Glutamatergic neuron (in vitro differentiated cells): ENCODE measurements at places on chromosomes 6 and 20.

DNA sequence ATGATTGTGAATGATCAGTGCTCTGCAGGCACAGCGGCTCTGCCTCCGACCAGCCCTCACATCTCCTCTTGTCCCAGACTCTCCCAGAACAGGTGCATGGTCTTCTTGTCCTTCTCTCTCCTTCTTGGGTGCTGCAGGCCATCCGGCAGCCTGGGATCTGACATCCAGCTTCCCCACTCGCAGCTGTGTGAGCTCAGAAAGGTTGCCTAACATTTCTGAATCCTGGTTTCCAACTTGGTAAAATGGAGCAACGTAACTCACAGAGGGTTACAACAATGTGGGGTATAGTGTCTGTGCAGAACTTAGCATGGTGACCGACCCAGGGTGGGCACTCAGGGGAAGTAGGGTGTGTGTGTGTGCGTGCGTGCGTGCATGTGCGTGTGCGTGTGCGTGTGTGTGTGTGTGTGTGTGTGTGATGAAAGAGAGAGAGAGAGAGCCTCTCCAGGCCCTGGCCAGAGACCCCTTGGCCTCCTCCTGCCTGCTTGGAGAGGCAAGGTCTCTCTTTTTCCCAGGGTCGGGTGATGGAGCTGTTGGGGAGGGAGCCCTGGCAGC is 110.1 kb downstream of the SNX5 start:
- DNase-seq = no peak

- peak; percentile 52 for DNase-seq
Measured at GRCh38 chr20:9323622-9324021, 190.8 kb upstream of the LAMP5 start.

GRCh38 chr6:19836799-19837510 is at the start of gene ID4:
Gene ID4, plus strand, starts transcription at chr6:19837370. Its CDS starts 385 bp downstream, at chr6:19837755.
- peak; percentile 95 for DNase-seq

DNA sequence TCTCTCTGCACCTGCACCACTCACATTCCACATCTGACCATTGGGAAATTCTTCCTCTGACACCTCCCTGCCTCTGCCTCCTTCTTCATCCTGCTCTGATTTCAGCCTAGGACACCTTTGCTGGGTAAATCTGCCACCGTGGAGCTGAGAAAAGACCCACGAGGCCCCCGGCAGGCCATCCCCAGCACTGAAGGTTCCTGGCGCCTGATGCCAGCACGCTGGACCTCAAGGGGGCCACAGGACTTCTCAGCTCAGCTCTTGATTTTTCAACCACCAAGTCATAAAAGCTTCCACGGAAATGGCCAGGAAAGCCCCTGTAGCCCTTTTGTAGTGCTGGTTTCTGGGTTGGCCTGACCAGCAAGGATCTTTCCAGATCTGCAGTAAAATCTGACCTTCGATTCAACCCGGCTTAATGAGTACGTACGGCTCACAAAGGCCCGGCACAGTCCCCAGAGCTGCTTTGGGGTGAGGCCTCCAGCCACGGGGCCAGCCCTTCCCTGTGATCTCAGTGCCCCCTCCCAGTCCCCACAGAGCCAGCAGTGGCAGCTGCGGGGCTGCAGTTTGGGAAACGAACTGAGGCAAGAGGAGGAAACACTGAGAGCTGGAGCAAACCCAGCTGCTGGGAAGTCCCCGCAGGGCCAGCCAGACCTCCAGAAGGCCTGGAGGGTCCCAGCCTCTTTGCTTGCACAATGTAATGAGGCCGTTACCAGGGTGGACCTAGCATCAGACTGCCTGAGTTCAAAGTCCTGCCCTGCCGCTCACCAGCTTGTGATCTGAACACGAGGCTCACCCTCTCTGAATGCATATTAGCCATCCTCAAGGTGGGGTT is 157.5 kb downstream of the BMP7 start:
- no peak for DNase-seq

DNA sequence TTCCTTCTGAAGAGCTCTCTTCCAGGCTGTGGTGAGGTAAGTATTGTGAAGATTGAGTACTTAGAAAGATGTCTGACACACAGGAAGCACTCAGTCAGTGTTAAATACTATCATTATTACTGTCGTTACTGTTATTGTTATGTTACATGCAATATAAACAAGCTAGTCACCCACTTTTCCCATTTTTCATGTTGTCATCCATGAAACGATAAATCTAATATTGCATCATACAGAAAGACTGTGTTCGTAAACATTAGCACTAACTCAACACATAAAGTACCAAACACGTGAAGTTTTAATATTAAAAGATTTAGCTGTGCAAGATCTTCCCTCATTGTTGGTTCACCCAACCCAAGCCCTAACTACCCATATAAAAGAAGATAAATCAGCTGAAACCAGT is 109.2 kb upstream of the NRSN1 start:
- no peak for DNase-seq

DNA sequence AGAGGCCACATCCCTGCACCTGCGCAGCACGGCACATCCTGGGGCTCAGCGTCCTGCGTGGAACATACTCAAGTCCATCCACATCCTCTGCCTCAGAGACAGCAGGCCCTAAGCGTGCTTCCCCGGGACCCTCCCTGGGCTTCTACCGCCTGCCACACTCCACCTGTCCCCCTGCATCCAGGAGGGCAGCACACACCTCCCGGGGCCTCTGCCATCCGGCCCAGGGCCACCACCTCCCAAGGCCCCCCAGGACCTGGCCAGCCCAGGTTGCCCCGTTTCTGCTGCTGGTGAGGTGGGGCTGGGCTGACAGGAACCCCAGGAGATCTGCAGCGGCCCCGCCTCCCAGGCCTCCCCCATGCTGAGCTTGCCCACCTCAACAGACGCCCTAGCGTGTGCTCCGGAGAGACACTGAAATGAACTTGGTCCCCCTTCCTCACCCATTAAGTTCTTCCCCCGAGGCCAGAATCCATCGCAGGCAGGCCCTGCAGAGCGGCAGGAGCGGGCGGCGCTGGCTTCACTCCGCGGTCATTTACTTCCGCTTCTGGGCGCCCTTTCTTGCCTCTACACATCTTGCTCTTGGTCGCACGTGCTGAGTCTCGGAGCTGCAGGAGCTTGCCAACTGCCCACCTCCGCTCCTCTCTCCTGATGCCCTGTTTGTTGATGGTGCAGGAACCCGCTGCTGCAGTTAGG is 235.3 kb downstream of the TAF4 start:
- no peak for DNase-seq

DNA sequence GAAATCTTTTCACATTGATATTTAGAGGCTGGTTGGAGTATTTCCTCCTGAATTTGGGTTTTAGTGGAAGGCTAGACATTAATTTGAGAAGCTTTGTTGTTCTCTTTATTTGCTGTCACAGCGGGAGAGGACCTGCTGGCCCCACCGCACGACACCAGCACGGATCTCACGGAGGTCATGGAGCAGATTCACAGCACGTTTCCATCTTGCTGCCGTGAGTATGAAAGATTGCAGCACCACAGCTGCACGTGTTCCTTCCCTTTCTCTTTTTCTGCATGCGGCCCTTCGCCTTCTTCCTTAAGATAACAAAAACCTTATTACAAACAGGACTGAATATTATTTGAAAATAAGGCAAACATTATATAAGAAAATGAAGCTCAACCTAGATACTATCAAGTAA is 555.5 kb downstream of the UTRN start:
- no peak for DNase-seq

GRCh38 chr20:47622118-47622665 is 120.5 kb downstream of the NCOA3 start:
- DNase-seq = no peak

DNA sequence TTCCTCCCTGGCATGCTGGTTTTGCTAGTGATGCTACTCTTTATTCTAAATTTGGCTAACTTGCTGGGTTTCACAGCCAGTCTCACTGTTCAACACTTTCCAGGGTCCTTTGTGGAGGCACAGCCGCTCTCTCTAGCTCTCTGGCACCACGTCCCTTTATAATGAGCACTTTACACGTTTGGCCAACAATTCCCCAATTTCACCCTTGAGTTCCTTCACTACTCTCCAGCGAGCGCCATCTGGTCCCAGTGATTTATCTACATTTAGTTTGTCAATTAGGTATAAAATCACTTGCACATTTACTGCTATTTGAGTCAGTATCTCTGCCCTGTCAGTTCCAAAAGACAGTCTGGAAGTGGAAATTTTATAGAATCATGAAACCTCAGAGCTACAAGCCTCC is 241.9 kb upstream of the MOCS1 start:
- DNase-seq = no peak

- DNase-seq = peak; percentile 89
Measured at GRCh38 chr6:127186889-127187288, 68.4 kb downstream of the RSPO3 start.

DNA sequence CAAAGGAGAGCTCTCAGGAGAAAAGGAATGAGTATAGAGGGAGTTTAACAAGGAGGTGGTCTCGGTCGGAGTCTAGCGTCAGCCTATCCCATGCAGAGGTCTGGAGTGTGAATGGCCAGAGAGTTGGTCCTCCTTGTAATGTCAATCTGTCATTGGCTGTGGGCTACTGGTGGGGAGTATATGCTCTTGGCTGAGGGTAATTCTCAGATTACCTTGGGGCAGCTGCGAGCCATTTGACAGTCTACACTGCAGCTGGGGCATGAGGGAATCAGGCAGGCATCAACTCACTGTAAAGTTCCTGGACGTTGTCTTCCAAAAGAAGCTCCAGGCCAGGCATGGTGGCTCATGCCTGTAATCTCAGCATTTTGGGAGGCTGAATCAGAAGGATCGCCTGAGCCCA is 48.1 kb downstream of the EBF4 start:
- no peak for DNase-seq

DNA sequence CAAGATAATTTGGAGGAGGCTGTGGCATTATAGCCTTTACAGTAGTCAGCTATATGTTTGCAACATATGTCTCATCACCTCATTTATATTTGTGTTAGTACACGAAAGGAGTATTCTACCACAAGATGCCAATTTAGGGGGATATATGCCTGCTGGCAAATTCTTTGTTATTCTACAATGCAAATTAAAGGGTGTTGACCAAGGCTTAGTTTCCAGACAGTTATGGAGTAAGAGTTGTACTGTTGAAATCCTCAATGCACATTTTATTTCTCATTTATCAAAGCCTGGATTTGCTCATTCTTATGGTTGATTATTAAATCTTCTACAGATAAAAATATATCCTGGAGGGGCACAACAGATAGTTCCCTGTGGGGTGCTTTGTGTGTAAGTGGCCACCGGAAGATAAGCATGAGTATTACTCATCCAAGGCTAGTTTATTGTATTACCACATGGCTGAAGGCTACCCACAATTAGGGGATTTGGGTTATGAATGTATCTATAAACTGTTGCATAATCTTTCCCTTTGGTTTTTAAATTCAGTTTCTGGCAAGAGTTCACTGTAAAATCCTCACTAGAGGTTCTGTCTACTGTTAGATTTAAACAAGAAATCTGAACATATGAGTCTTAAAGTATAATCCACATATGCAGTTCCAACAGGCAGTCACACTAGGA is 9.0 kb downstream of the CST9 start:
- no peak for DNase-seq

DNA sequence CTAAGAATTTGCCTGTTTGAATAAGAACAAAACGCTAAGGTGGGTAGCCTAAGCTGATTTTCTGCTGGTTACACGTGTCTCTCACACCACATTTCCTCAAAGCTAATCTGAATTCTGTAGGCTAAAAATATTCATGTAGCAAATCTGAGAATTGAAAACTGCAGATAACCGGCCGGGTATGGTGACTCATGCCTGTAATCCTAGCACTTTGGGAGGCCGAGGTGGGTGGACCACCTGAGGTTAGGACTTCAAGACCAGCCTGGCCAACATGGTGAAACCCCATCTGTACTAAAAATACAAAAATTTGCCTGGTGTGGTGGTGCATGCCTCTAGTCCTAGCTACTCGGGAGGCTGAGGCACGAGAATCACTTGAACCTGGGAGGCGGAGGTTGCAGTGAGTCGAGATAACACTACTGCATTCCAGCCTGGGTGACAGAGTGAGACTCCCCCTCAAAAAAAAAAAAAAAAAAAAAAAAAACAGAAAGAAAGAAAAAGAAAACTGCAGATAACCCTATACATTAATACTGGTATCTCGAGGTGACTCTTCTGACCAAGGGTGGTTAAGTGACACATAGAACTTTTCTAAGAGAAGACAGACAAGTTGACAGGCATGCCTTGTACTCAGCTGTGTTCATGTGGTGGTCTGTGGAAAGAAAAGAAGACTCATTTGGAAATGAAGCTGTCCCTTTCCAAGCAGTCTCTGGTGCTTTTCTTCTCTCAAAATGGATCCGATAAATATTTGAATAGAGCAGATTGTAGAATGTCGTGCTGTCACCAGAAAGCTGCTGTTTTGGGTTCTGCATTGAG is 24.7 kb upstream of the ASXL1 start:
- DNase-seq = no peak

GRCh38 chr20:4006640-4007039 is 8.7 kb downstream of the RNF24 start:
- DNase-seq = peak; percentile 51

GRCh38 chr6:8223678-8224077 is 121.3 kb upstream of the EEF1E1 start:
- no peak for DNase-seq

- DNase-seq = no peak
Measured at GRCh38 chr20:44057698-44058675, 129.0 kb downstream of the JPH2 start.

DNA sequence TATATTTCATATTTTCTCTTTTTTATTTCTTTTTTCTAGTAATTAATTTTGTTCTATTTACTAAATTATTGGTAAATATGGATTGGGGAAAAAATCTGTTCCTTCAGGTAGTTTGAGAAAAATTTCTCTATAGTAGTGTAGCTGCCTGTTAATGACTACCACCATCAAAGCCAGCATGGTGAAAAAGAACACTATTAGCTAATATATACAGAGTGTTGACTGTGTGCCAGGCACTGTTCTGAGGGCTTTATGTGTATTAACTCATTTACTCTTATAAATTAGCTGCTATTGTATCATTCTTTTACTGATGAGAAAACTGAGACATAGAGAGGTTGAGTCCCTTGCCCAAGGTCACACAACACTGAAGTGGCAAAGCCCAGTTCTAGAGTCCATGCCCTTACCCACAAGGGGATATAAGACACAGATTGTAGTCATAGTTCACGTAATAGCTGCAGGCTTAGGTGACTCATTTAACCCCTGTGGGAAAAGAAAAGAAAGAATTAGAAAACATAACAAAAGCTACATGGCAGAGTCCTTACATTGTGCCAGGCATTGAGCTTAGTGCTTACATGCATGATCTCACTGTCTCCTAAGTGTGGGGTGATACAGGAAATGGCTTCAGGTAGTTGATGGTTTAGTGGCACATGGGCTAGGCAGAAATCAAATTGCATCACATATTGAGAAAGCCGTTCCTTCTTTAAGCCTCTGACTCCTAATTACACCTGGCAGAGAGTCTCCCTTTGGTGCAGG is 12.2 kb upstream of the AKIRIN2 start:
- DNase-seq = no peak
